NCI-H774 (cell line): ENCODE measurements at places on chromosomes 12 and 14.
A peak's percentile ranks its signal among the peaks of the same experiment; 100 is the strongest.

- no peak for DNase-seq
Measured at GRCh38 chr12:110744151-110744571, 1.5 kb upstream of the PPP1CC start.

- DNase-seq = no peak
Measured at GRCh38 chr14:64915029-64915424, 772 bp downstream of the CHURC1 start.

- no peak for DNase-seq
Measured at GRCh38 chr14:56888274-56888673, 78.0 kb upstream of the OTX2 start.

- no peak for DNase-seq
Measured at GRCh38 chr12:42056130-42056529, 88.5 kb downstream of the GXYLT1 start.

DNA sequence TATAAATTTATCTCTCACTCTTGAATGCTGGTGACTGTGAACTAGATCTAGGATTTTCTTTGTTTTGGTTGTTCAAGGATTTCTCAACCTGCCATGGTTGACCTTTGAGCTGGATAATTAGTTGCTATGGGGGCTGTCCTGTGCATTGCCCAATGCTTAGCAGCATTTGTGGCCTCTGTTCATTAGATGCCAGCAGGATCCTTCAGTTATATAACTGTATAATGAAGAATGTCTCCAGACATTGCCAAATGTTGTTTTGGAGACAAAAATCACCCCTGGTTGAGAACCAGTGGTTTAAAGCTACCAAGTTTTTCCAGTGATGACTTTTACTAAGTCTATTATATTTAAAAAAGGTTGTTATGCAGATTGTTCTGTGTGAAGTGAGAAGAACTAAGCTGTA, 147.9 kb upstream of the STXBP6 start:
- no peak for DNase-seq

- DNase-seq = no peak
Measured at GRCh38 chr12:89863493-89863938, 154.9 kb upstream of the ATP2B1 start.

GRCh38 chr14:83120187-83120586, 1586.5 kb upstream of the SEL1L start:
- DNase-seq = no peak

DNA sequence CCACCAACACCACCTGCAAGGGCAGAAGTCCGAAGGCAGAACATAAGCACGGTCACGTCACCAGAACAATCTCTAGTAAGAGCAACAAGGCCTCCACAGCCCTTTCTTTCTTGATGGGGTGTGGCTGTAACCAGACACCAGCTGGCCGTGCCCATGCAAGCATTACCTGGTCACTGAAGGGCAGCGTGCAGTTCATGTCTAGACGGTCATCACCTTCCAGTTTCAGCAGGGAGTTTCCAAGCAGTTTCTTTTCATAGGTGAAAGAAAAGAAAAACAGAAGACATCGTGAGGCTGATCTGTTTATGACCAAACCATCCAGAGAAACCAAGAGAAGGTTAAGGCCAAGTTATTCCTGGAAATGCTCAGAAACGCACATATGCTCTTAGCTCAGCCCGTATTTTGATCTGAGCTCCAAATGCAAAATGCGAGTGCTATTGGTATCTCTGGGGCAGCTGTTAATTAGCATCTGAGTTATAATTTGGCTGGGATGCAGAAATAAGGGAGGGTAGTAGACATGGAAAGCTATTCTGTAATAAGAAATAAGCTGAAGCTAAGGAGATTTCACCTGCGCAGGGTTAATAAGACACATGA, 42.5 kb downstream of the PRKAB1 start:
- DNase-seq = peak; percentile 81

GRCh38 chr14:83260751-83261150, 1727.1 kb upstream of the SEL1L start:
- no peak for DNase-seq

GRCh38 chr14:100124551-100125088, 34.8 kb downstream of the DEGS2 start:
- DNase-seq = peak; percentile 33

GRCh38 chr12:111454311-111454710, 48.6 kb downstream of the SH2B3 start:
- no peak for DNase-seq

GRCh38 chr14:47261350-47261749, 414.1 kb downstream of the MDGA2 start:
- no peak for DNase-seq

DNA sequence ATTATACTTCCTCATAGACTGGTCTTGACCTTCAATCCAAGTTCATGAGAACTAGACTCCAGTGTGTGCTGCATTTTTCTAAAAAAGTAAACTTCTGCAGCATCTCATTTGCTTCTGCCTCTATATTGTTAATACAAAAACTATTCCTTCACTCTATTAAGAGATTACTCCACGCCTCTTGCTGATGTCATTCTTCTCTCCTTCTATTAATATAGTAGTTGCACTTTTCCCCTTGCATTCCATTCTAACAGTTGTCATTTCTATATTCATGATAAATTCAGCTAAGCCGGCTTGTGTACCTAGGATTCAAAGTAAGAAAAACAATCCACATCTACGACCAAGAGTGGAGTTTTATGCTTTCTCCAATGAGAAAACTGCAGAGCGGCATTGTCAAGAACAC, 480.4 kb upstream of the NOVA1 start:
- no peak for DNase-seq

DNA sequence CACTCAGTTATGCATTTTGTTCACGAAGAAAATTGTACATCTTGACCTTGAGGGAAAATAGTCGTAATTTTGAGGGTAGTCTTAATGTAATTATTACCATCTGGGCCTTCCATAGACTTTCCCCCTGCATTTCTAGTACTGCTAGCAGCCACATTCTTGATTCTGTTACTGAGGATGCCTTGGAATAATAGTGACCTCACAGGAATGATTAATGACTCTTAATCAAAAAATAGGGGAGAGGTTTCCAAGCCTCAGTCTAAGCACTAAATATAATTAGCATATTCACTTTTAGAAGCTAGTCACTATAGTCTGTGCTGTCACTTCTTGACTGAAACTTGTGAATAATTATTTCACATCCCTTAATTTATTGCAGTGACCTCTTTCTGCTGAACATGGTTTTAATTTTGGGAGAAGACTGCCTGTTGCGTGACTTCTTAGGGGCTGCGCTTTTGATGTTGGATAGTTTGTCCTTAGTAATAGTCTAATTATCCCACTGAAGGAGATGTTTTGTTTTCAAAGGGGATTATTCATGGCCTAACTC, 400.5 kb downstream of the ADAMTS20 start:
- no peak for DNase-seq

DNA sequence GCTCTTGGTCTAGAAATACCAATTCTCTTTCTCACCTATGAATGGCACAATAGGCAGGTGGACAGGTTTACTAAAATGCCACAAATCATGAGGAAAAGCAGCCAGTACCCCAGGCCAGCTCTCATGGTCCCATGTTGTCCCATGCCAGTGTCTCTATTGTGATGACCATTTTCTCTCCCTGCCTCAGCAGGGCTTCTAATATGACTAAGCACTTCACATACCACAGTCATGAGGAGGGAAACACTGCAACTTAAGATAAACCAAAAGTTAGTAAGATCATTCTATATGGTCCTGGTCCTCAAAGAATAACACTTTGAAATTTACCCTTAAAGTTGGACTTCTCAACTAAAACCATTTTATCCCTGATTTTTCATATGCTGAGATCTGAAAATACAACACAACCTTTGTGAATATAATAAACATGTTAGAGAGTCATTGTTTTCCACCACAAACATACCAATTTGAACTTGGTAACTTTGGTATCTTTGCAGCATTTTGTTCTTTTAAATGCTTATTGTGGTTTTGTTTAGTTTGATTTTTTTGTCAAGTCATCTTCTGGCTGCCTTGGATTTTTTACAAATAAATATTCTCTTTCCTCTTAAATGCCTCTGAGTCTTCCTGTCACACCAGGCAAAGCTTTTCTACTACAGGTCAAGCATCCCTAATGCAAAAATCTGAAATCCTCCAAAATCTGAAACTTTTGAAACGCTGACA, 3.6 kb downstream of the TTC5 start:
- no peak for DNase-seq

- no peak for DNase-seq
Measured at GRCh38 chr14:56998728-56999127, 188.4 kb upstream of the OTX2 start.

DNA sequence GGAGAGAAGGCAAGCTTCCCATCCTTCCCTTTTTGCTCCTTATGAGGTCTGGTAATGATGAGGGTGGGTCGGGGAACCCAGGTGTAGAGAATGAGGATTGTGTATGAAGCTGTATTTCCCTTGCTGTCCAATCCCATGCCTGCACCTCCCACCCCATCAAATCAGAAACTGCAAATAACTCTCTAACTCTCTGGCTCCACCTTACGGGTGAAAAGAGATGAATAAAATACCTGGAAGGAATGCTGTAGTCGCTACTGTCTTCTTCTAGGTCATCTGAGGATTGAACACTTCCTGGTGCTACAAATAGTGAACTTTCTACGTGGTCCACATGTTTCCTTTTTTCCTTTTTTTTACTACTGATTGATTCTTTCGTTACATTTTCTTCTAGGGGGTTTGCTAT, 38.9 kb upstream of the DICER1 start:
- no peak for DNase-seq

DNA sequence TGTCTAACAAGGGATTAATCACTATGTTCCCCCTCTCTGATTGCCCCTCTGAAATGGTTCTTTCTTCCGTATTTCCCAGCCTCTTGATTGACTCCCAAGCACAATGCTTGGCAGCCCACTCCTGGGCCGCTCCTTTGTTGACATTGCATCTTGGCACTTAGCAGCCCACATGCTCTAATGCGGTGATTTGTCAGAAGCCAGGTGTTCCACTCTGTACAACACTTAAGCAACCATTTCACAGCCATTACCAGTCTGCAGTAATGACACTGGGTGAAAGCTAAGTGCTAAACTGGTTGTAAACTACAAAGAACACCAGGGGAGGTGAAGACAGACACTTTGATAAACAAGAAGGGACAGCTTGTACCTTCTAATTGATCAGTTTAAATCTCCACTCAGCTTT, 353.5 kb downstream of the TMEM132D start:
- DNase-seq = peak; percentile 99

- DNase-seq = peak; percentile 75
Measured at GRCh38 chr12:44015333-44015941, 179.6 kb downstream of the TMEM117 start.

- no peak for DNase-seq
Measured at GRCh38 chr12:95248604-95249360, 31.2 kb downstream of the VEZT start.

- DNase-seq = no peak
Measured at GRCh38 chr14:77133720-77134338, 7.8 kb downstream of the ZDHHC22 start.

DNA sequence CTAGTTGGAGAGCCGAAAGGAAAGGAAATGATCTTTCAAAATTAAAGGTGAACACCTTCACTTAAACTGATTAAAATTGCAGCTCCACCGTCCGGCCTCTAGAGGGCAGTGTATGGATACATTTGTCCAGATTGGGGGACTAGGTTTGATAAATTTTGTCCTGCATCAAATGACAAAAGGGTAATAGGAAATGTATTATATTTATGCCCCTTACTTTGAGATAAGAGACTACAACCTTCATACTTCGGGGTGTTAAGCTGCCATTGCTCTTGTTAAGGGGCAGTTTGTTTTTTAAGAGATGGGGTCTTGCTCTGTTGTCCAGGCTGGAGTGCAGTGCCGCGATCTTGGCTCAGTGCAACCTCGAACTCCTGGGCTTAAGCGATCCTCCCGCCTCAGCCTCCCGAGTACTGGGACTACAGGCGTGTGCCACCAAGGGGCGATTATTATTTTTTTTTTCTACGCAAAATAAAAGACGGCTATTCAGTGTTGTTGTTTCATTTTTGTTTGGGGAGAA, 818 bp upstream of the SUOX start:
- peak; percentile 63 for DNase-seq

DNA sequence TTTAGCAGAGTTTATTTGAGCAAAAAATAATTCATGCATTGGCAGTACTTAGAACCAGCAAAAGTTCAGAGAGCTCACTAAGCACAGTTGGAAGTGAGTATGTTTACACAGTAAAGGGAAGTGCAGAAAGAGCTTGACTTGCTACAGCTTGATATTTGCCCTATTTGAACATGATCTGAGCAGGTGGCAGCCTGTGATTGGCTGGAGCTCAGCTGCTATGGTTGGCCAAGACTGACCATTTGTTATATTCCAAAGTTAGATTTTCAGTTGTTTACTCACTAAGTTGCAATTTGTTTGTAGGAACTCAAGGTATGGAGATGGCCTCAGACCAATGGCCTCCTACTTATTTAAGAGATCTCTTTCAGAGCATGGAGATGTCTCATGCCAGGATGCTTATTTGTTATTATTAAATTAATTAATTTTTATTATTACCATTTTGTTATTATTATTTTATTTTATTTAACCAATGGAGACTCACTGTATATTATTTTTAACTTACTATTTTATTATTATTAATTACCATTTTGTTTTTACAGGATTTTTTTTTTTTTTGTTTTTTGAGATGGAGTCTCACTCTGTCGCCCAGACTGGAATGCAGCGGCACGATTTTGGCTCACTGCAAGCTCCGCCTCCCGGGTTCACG, 49.0 kb downstream of the ATP23 start:
- no peak for DNase-seq

GRCh38 chr12:69331519-69331908, 16.7 kb upstream of the LYZ start:
- DNase-seq = no peak

DNA sequence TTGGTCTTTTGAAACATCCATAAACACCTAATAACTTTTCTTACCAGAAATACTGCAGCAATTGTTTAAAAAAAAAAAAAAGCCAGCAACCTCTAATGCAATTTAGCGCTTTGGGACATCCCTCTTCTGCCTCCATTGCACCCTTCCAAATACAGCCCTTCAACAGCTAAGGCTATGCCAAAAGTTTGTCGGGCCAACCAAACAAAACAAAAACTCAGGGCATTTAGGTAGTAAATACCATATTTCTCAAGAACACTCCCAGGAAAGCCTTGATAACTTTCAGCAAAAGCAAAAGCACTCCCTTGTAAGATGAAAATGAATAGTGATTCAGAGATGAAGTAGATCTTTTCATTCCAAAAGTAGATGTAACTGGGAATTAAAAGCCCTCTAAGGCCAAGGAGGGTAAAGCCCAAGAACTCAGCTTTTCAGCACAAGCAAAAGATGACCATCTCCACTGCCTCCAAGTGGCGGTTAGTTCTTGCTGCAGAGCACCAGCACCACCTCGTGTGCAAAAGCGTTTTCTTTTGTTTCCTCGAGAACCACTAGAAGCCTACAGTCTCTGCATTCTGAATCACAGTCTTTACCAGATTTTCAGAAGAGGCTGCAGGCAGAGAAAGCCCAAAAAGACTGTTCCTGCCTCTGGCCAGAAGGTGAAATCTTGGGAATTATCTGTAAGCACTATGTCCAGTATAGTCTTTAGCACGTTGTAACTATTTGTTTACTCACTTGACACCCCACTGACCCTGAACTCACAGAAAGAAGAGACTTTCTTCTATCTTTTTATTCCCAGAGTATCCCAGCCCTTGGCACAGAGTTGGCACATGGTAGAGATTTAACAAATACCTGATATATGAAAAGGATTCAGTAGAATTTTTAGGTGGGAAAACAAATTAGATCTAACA, 53.1 kb downstream of the SIX6 start:
- DNase-seq = peak; percentile 33
